ENCODE measurements at places on chromosomes 13 and 19.
A peak's percentile ranks its signal among the peaks of the same experiment; 100 is the strongest.

DNA sequence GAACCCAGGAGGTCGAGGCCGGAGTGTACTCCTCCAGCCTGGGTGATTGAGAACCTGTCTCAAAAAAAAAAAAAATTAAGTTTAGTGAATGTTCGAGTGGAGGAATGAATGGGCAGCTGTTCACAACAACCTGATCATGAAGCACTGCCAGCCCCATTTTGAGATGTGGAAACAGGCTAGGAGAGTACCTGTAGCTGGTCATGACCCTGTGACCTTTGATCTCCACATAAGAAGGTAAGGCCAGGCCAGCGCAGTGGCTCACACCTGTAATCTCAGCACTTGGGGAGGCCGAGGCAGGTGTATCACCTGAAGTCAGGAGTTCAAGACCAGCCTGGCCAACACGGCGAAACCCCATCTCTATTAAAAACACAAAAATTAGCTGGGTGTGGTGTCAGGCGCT, 7.6 kb downstream of the RAVER1 start:
- DNase-seq = no peak

GRCh38 chr13:24307211-24308067, 1.9 kb upstream of the C1QTNF9 start:
- peak; percentile 34 for DNase-seq

DNA sequence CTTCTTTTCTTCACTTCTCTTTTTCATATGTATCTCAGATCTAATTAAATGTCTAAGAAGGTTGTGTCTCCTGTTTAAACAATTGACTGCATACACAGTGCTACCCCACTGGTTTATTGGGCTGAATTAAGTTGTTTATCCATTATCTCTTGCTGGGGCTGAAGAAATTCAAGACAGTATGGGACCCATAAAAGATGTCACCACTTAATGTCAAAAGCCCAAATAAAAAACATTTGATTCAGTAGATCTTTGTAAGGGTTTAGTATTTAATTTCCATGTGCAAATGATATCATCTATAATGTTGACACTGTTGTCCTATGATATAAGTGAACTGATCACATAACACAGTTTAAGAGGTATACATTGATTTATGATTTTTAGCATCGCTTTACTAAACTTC, 1431.9 kb upstream of the PCDH20 start:
- DNase-seq = no peak

GRCh38 chr13:110726726-110727125, 13.2 kb downstream of the ING1 start:
- DNase-seq = peak; percentile 76

DNA sequence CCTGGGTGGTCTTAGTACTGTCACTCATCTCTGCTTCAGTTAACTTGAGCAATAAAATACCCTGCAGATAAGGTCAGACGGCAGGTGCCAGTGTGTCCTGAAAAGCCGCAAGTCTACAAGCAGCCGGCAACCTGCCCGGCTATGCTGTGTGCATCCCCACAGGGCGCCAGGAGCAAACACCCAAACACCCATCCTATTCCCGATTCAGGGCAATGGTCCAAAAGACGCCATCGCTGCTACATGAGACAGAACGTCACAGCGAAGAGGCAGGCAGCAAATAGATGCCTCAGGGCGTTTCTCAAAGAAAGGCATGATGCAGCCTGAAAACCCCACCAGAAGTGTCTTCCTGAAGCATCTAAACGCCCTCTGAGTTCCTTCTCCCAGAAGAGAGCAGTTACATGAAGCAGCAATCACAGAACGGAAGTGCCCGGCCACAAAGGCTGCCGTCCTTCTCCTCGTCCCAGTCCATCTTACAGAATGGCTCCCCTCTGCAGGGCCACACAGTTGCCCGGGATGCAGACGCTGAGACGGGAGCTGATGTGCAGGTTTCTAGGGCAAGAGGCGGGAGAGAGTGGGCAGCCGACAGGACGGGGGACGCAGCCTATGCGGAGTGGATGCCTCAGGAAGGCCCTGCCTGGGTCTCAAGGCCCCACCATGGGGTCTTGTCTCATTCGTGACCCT, 35.1 kb downstream of the RASA3 start:
- peak; percentile 52 for DNase-seq

DNA sequence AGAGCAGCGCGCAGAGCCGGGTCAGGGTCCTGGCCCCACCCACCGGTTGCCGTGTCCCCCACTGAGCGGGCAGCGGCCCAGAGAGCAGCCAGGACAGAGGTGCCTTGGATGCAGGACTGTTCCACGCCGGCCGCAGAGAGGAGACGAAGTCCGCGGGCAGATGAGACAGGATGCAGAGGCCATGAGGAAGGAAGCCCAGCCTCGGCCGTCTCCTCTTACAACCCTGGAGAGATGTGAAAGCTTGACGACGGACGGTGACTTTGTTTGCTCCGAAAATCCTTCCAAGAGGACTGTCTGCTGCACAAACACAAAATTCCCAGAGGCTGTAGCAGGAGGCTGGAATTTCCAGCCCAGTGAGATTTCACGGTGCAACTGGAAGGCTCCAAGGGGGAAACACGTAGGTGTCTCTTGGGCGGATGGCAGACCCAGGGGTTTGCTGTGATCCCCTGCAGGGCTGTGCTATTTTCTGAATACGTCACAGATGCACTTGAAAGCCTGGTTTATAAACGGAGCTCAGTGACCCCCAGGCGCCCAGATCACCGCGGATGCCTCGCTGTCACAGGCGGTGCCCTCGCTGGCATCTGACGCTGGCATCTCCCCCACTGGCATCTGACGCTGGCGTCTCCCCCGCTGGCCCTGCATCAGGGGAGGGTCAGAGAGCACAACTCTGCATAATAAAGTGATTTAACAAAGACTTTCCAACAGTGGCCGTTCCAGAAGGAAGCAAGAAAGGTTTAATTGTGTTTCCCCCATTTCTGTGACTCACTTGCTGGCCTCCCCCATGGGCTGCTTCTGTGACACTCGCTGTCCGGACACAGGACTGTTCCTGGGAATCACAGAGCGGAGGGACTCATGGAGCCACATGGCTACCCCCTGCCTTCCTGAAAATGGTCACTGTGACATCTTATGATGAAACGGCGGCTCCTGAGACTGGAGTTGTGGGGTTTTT, 62.0 kb upstream of the C13orf46 start:
- no peak for DNase-seq

- no peak for DNase-seq
Measured at GRCh38 chr13:103187721-103188156, 121.5 kb upstream of the SLC10A2 start.

DNA sequence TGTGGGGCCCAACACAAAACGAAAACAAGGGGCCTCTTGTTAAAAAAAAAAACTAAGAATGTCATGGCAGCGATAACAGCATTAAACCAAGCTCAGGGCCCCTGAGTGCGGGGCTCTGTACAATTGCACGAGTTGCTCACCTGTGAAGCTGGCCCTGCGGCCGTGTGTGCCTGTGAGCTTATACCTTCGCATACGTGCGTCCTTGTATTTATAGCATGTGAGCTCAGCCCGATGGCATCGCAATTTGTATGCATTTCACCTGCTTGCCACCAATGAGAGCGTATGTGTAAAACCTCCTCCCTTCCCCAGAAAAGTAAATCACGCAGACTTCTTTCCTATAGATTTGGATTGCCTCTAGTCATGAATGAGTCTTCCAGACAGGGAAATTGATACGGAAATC, 17.1 kb downstream of the HNRNPM start:
- no peak for DNase-seq

- no peak for DNase-seq
Measured at GRCh38 chr13:50208826-50209335, 193.6 kb downstream of the KCNRG start.

GRCh38 chr19:4234862-4235201, 5.5 kb downstream of the EBI3 start:
- DNase-seq = peak; percentile 23

- no peak for DNase-seq
Measured at GRCh38 chr13:106835477-106835876, 267.5 kb upstream of the ARGLU1 start.

DNA sequence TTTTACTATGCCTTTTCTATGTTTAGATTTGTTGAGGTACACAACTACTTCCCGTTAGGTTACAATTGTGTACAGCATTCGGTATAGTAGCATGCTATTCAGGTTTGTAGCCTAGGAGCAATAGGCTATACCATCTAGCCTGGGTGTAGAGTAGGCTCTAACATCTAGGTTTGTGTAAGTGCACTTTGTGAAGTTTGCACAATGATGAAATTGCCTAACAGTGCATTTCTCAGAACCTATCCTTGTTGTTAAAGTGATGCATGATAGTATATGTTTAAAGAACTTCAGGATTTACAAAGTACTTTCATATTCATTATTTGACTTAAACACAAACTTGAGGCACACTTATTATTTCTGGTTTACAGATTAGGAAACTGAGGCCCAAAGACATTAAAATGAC, 11.5 kb upstream of the SERPINE3 start:
- DNase-seq = no peak

GRCh38 chr13:61339054-61339621, 76.5 kb downstream of the PCDH20 start:
- no peak for DNase-seq

DNA sequence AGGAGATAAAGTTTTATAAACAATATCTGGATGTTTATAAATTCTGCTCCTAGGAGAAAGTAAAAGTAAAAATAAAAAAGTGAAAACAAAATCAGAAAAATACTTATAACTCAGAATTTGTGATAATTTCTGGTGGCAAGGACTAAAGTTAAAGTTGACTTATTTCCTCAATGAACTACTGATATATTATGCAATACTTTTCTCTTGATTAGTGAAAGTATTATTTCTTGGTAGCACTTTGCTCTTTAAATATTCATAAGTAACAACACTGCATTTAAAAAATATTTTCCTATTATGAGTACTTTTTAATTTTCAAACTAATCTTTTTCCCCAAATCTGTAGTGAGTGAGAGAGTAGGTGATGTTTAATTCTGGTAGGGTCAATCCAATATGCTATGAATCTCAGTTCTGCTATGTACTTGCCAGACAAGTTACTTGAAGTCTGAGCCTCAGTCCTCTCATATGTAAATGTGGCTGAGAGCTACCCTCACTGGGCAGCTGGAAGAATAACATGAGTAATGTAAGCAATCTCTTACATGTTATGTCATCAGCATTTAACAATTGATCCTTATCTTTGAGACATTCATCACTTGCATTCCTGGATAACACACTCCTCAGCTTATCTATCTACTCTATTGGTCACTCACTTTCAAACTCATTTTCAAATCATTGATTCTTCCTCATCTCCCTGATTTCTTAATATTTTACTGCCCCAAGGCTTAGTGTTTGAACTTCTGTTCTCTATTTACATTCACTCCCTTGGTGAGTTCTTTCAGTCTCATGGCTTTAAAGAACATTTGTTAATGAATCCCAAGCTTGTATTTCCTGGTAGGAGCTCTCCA, 239.0 kb downstream of the RGCC start:
- no peak for DNase-seq

- no peak for DNase-seq
Measured at GRCh38 chr13:106112191-106112590, 423.3 kb downstream of the EFNB2 start.

DNA sequence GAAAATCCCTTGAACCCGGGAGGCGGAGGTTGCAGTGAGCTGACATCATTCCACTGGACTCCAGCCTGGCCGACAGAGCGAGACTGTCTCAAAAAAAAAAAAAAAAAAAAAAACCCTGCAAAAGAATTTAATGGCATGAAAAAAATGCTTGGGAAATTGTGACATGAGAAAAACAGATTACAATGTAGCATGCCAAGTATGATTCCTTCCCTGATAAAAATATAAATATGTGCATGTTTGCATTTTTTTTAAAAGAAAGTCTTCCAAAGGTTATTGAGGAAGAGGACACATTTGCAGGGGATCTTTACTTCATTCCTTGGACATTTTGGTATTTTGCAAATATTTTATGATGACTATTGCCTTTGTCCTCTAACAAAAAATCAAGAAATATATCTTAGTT, 14.5 kb upstream of the ZBTB32 start:
- DNase-seq = no peak

DNA sequence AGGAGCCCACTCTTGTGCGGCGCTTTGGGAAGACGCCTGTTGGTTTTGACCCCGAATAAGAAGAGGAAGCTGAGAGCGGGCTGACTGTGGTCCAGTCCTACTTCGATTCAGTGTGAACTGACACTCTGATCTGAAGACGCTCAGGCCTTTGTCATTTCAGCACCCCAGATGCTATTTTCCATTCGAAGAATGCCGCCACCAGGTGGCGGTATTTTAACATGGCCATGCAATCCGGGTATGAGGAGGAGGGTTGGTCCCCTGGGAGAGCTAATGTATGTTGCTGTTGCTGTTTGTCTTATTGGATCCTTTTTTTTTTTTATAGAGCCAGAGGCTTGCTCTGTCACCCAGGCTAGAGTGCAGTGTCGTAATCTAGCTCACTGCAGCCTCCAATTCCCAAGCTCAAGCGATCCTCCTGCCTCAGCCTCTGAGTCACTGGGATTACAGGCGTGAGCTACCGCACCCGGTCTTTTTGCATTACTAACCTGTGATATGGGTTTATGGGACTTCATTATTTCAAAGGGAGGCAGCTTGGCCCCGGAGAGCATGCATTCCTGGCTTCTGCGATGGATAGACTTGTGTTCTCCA, 803 bp upstream of the TIMM44 start:
- peak; percentile 67 for DNase-seq

GRCh38 chr19:4555657-4556561, 3.6 kb downstream of the SEMA6B start:
- DNase-seq = no peak

DNA sequence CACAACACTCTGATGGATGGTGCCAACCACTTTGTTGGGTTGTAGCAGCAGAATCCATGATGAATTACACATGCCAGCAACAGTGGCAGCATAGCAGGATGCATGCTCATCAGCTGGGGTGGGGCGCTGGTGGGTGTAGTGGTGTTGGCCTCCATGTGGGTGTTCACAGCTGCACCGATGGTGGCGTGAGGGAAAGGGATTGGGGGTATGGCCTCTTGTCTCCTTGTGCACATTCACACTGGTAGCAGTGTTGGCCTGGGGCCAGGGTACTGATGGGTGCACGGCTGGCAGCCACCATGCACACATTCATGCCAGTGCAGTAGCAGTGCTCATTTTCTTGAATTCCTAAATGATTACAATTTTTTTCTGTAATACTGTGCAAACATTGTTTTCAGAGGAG, 2748.8 kb upstream of the PCDH20 start:
- no peak for DNase-seq

GRCh38 chr19:13401388-13401787, 104.9 kb downstream of the CACNA1A start:
- DNase-seq = peak; percentile 24

- no peak for DNase-seq
Measured at GRCh38 chr19:16370641-16371391, 46.2 kb downstream of the KLF2 start.

DNA sequence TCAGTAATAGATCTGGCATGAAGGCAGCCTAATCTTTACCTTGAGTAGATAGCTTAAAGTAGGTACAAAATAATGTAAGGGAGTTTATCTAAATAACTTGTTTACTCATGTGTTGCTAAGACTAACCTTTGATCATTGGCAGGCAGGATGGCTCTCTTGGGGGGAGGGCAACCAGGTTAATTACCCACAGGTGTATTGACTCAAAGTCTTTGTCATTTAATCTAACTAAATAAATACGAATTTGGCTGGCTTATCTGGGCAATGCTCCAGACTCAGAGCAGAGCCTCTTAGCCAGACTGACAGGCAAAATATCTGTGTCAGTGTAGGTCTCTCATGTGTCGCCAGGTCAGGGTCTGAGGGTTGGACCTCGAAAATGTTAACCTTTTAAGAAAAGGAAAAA, 283.4 kb upstream of the KLHL1 start:
- DNase-seq = peak; percentile 71

GRCh38 chr19:53812335-53812734, 11.8 kb downstream of the NLRP12 start:
- DNase-seq = no peak

GRCh38 chr19:36420961-36421748, 2.7 kb upstream of the ZFP82 start:
- no peak for DNase-seq

Data from SHP77 (cell line).